ENCODE measurements at places on chromosomes 7 and 10. TPM values are rescaled to one million over a fixed set of nuclear protein-coding genes. Genes with fewer than 3 reads are reported as not detected.

C10orf62 gene
- total RNA-seq: not detected

NRP1 gene
- 52.5 TPM for total RNA-seq

ECHDC3 gene
- 44.2 TPM for total RNA-seq

GRCh38 chr7:29039821-29040578, 81.9 kb upstream of the TRIL start:
- DNase-seq: no peak

DNA sequence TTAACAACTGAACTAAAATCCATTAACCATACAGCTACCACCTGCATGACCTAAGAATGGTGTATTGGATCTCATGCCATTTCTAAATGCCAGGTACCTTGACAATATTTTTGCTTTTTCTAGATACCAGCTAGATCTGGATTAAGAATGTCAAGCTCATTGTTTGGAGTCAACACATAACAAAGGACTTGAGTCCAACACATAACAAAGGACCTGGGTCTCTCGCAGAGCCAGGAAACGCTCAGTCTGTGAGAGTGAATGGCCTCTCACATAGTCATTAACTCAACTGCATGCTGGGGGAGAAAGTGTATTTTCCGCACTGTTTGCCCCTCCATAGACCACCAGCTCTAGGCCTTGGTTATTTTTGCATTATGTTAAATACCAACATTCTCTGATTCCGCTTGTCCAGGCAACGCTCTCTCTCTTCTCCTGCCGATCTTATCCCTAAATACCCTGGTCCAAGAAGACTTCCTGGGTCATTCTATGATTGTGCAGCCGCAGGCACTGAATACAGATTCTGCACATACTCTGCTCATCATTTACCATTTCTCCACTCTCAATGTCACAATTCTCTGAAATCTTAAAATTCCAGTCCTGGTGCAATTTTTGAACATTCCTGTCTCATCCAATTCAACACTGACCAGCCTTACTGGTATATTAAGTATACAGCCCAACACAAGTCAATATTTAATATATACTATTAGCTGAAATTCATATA, 31.2 kb downstream of the ITIH5 start:
- DNase-seq: no peak

DNA sequence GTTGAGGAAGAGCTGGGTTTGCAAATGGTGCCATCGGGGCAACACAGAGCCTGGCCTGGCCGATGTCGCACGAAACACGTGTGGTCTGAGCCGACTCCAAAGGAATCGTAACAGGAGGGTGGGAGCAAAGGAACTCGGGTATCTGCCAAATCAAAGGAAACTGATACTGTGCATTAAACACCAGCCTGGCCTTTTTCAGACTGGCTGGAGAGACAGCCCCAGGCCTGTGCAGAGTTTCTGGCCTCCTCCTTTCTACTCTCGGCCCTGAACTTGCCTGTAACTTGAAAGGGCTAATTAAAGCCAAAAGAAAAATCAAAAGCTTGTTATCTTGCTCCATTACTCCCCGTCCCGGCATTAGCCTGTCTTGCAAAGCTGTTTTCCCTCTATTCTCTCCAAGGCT, 71.4 kb downstream of the PLXNA4 start:
- DNase-seq: no peak
